ENCODE measurements at places on chromosomes 11 and 22. TPM values are rescaled to one million over a fixed set of nuclear protein-coding genes. Genes with fewer than 3 reads are reported as not detected.

DNA sequence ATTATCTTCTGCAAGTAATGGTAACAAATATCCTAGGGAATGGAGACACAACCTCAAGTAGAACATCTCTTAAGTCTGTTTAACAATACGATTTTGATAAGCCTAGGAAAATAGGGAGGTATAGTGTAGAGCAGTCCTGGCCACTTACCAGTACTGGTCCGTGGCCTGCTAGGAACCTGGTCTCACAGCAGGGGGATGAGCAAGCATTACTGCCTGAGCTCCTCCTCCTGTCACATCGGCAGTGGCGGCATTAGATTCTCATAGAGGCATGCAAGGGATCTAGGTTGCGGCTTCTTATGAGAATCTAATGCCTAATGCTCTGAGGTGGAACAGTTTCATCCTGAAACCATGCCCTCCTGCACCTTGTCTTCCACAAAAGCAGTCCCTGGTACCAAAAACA is 4.4 kb downstream of the OR51V1 start:
- H3K27ac ChIP-seq, result no peak overlapping the region
- no peak for DNase-seq
- H3K4me3 ChIP-seq, result no peak overlapping the region
- no peaks in the 10 kb centered on the region for H3K36me3 ChIP-seq
- no peaks in the 10 kb centered on the region for H3K27me3 ChIP-seq

GRCh38 chr11:30270671-30271070 is 39.9 kb downstream of the FSHB start:
- DNase-seq, result no peak
- H3K36me3 ChIP-seq, result no peaks in the 10 kb centered on the region
- H3K4me1 ChIP-seq, result no peaks in the 10 kb centered on the region
- no peak overlapping the region for H3K27ac ChIP-seq
- H3K4me3 ChIP-seq, result no peak overlapping the region

- no peaks in the 10 kb centered on the region for H3K36me3 ChIP-seq
- no peak overlapping the region for H3K4me3 ChIP-seq
- DNase-seq, result no peak
- H3K27me3 ChIP-seq, result no peaks in the 10 kb centered on the region
Observed at GRCh38 chr11:44987506-44987905, 36.8 kb upstream of the TP53I11 start.

GRCh38 chr22:45438336-45438735 is 24.8 kb downstream of the RIBC2 start:
- no peaks in the 10 kb centered on the region for H3K27me3 ChIP-seq
- no peak for DNase-seq
- H3K4me1 ChIP-seq, result no peaks in the 10 kb centered on the region
- no peak overlapping the region for H3K4me3 ChIP-seq

DNA sequence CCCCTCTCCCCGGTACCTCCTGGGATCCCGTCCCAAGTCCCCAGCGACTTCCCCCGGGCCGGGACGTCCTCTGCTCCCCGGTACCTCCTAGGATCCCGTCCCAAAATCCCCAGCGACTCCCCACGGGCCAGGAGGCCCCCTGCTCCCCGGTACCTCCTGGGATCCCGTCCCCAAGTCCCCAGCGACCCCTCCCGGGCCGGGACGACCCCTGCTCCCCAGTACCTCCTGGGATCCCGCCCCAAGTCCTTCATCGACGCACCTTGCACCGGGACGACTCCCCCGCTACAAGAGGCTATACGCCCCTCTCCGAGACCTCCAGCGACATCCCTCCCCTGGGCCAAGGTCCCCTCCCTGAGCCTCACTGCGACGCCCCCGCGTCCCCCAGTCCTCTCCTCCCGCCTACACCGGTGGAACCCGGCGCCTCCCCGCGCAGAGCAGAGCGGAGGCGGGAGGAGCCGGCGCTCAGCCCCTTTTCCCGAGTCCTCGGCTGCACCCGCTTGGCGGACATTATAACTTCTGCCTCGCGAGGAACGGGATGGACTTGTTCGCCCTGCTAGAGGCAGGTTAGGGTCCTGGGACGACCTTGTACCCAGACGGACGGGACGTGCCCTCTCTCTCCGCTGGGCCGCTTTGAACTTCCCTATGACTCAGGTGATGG is 912 bp downstream of the KREMEN1 start:
- peak; percentile 57 for DNase-seq
- H3K27me3 ChIP-seq, result no peaks in the 10 kb centered on the region
- H3K4me3 ChIP-seq, result peak overlapping the region; percentile 32

DNA sequence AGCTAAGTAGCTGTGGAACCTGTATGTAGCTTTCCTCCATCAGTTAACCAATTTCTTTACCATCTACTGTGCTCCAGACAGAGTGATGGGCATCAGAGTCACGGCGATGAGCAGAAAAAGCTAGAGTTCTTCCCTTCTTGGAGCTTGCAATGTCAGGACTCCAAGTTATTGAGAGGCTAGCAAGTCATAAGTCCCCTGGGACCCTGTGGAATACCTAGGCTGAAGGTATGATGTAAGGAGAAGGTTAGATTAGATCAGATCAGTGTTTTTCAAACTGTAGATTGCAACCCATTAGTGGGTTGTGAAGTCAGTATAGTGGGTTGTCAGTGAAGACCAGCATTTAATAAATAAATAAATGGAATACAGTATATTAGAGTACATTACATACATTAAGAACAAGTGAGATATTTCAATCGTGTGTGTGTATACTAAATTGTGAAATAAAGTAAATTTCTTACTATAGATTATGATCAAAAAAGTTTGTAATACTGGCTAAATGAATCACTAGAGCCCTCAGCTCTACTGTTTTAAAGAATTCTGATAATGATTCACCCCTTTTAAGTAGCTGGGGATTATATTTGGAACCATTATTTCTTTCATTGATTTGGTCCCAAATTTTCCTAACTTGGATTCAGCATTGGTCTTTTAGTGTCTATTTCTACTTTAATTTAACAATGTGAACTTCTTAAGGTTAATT is 52.3 kb downstream of the RASSF10 start:
- DNase-seq, result no peak
- H3K27me3 ChIP-seq, result no peaks in the 10 kb centered on the region
- no peaks in the 10 kb centered on the region for H3K4me1 ChIP-seq
- H3K36me3 ChIP-seq, result no peaks in the 10 kb centered on the region
- no peak overlapping the region for H3K4me3 ChIP-seq

DNA sequence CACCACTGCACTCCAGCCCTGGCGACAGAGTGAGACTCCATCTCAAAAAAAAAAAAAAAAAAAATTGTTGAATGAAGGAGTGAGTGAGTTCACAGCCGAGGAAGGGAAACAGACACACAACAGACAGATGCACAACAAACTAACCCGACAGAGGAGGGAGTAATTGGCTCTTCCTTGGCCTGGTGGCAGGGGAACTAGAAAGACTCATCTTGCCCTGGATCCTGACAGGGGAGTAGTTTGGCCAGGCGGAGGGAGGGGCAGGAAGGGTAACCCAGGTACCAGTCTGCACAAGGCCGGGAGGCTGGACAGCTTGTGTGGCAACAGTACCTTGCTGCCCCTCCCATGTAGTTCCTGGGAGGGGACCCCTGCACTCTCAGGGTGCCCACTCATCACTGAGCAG is 106.9 kb downstream of the KIAA1671 start:
- H3K27ac ChIP-seq, result no peak overlapping the region
- no peak overlapping the region for H3K4me3 ChIP-seq
- no peaks in the 10 kb centered on the region for H3K36me3 ChIP-seq
- H3K4me1 ChIP-seq, result no peaks in the 10 kb centered on the region
- H3K27me3 ChIP-seq, result no peaks in the 10 kb centered on the region

Gene TMEM191B
- total RNA-seq, result 0.35 TPM

Gene SLC22A24
- not detected for total RNA-seq

Gene ACCSL
- total RNA-seq, result not detected

Gene ZDHHC24
- 8.3 TPM for total RNA-seq

Gene CD3D
- 0.95 TPM for total RNA-seq

Gene RASGRP2
- 2.3 TPM for total RNA-seq

Gene KRTAP5-8
- 0.14 TPM for total RNA-seq

Gene OSBPL5
- total RNA-seq, result 12.8 TPM

Gene RFPL1
- not detected for total RNA-seq

All from pancreas (tissue), 10 donors.